ENCODE measurements at places on chromosomes 2 and 18.
A peak's percentile ranks its signal among the peaks of the same experiment; 100 is the strongest.

DNA sequence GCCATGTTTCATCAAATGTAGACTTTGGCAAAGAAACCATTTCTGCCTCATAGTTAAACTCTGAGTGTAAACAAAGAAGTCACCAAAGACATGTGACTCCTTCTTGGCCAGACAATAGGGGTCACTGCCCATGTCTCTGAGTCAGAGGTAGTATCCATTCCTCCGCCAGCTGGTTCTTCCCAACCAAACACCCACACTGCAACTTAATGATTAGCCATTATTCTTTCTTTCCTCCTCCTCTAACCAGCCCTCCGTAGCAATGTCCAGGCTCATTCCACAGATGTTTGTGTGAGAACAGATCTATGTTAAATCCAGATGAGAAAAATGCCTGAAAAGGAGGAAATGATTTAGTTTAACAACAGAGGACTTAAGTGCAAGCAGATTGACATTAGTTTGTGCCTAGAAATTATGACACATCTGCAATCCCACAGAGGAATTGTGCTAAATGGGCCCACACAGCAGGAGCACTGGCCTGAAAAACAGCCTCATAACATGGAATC, 127.9 kb upstream of the SH3BP4 start:
- no peak for DNase-seq

DNA sequence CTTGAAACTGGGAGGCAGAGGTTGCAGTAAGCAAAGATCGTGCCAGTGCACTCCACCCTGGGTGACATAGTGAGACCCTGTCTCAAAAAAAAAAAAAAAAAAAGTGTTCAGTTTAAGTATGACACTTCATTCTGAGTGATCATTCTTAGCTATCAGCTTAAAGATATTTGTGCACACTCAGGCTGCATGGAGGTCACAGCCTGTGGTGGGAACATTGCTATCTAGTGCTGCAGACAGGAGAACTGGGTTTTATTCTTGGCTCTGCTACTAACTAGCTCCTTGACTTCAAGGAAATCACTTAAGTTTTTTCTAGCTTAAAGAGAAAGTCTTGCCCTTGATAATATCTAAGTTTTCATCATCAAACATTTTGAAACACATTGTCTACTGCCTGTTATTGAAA, 391.3 kb upstream of the CDH7 start:
- no peak for DNase-seq

DNA sequence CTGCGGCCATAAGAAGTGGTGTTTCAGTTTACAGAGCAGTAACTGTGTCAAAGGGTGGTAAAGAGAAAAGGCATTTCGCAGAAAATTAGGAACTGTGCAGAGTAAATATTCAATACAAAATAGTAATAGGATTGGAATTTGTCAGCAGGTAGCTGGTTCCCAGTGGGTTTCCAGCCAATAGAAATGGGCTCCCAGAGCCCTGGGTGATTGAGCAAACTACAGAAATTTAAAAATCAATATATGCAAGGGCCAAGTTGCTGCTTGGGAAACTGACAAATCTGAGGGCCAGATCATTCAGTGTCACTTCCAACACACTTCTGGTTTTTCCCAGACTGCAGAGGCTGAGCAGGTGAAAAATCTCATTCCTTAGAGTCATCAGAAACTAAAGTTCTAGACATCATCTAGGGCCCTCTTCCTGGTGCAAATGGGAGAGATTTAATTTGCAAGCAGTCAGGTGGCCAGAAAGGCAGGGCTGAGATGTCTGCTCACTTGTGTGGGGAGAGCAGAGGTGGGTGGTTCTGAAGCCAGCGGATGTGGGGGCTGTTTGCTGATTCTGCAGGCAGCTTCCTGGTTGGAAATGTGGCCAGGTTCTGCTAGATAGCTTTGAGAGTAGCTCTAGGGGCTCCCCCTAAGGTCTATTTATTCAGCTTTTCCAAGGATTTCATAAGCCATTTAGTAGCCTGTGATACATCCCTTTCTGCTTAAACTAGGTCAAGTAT, 182.4 kb downstream of the NCK2 start:
- DNase-seq, result no peak

- DNase-seq, result no peak
Measured at GRCh38 chr2:96763511-96764252, 3.0 kb downstream of the CNNM4 start.

GRCh38 chr2:135821190-135821589, 15.8 kb downstream of the LCT start:
- no peak for DNase-seq

DNA sequence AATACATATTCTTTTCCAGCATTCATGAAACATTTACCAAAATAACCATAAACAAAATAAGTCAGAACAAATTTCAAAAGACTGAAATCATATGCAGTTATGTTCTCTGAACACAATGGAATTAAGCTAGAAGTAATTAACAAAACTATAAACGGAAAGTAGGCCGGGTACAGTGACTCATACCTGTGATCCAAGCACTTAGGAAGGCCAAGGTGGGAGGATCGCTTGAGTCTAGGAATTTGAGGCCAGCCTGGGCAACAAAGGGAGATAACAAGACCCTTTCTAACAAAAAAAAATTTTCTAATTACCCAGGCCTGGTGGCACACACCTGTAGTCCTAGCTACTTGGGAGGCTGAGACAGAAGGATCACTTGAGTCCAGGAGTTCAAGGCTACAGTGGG, 14.9 kb downstream of the ATAD2B start:
- DNase-seq, result no peak

DNA sequence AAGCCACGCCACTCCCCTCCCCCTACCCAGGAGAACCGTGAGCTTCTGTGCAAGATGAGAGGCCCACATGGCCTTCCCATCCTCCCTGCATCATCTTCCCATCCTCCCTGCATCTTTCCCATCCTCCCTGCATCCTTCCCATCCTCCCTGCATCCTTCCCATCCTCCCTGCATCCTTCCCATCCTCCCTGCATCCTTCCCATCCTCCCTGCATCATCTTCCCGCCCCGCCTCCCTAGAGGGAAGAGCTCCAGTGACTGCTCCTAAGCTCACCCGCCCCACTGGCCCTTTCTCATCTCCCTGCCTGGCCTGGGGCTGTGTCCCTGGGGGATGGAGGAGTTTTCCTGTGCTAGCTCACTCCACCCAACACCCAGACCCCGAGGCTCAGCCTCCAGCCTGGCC, 93.3 kb upstream of the ASAP2 start:
- no peak for DNase-seq

- DNase-seq, result no peak
Measured at GRCh38 chr2:47512581-47513083, 109.7 kb downstream of the MSH2 start.

DNA sequence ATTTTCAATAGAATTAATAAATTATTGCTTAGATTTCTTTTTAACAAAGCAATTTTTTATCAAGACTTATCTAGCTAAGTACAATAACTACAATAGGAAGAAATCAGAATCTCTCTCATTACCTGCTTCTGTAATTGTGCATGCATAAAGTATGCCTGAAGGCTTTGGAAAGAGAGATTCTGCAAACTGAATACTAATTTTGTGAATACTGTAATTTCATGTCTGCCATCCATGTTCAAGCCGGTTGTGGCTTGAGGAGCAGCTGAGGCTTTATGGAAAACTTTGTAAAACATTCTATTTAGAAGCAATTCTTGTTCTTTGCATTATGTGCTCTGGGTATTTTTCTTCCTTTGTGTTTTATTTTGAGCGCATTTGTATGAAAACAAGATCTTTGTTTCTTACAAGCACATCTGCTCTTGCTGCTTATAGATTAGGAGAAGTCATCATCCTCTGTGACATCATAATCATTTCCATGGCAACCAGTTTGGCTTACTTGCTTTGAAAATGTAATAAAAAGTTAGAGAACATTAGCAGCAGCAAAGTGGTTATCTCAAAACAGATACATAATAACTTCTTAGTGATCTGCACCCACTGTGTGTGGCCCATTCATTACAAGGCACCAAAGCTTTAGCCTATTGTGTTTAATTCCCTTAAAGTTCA, 16.0 kb upstream of the IKZF2 start:
- DNase-seq, result no peak

DNA sequence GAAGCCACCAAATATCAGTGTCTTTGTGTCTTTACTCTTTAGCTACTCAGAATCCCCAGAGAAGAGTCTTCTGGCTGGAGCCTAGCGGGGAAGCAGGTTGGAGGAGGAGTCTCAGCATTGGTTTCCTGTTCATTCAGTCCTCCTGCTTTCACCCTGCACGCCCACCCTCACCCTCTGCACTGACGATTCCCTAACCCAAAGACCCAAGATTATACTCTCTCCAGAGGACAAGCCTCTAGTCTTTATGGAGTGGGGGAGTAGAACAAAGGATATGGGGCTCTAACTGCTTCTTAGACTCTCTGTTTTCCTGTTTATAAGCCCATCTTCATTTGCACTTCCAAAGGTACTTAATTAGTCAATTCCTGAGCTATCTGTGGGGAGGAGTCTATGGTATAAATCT, 338.8 kb downstream of the AGPS start:
- no peak for DNase-seq

- no peak for DNase-seq
Measured at GRCh38 chr2:5690718-5691220, 1.4 kb upstream of the SOX11 start.

DNA sequence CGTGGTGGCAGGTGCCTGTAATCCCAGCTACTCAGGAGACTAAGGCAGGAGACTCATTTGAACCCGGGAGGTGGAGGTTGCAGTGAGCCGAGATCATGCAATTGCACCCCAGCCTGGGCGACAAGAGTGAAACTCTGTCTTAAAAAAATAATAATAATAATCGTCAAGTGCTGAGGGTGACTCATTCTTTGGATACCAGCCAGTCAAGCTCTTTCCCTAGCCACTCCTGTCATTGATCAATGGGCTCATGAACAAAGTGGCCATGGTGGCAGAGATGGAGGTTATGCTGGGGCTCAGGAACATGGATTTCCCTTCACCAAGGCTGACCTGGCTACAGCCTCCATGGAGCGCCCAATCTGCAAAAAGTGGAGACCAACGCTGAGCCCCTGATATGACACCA, 94.5 kb upstream of the HAAO start:
- DNase-seq, result no peak

DNA sequence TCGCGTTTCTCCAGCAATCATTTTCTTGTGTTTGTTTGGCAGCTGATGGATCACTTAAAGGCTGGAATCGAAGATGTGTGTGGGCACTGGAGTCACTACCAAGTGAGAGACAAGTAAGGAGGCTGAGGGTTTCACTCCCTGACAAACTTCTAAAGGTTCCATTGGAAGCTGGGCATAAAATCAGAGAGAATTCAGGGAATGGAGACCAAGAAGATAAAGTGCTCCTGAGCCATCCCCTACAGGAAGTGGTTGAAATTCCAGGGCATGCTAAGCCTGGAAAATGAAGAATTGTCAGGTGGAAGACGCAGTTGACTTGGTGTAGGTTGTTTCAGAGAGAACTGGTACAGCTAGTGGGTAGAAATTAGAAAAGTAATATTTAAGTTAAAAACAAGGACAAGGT, 39.1 kb downstream of the SLC9A4 start:
- DNase-seq, result no peak

DNA sequence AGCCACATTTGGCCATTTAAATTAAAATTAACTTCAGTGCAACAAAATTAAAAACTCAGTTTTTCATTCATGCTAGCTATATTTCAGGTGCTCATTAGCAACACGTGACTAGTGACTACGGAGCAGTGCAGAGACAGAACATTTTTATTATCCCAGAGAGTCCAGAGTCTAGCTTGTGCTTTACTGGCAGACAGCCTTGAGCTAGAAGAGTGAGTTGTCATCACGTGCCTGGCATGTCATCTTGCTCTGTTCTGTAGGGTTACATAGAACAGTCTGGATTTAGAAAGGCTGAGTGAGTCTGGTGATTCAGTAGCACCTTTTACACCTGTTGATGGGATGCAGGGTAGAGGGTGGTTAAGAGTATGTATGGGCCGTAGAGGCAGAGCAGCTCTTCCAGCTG, 136.9 kb upstream of the IL1R2 start:
- DNase-seq, result no peak

GRCh38 chr2:64731746-64732145, 78.0 kb upstream of the SERTAD2 start:
- DNase-seq, result no peak

DNA sequence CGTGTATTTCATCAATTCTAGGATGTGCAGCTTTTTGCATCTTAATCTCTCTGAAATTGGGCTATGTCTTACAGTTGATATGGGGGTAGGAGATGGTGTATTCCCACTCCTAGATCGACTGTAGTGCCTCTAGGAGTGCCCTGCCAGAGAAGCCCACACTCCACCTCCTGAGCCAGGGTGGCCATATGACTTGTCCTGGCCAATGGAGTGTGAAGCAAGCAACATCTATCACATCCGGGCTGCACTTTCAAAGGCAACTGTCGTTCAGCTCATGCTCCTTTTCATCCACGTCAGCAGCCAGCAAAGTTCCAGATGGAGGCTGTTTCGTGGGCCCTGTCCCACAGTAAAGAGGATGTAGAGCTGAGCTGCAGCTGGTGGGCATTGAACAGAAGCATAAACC, 149.4 kb upstream of the SLC1A4 start:
- DNase-seq, result no peak

GRCh38 chr2:21633911-21634310, 510.1 kb downstream of the TDRD15 start:
- DNase-seq, result no peak

GRCh38 chr2:62991605-62992004, 59.0 kb upstream of the OTX1 start:
- DNase-seq, result no peak

GRCh38 chr2:43531251-43531650, 64.6 kb downstream of the THADA start:
- DNase-seq, result no peak

DNA sequence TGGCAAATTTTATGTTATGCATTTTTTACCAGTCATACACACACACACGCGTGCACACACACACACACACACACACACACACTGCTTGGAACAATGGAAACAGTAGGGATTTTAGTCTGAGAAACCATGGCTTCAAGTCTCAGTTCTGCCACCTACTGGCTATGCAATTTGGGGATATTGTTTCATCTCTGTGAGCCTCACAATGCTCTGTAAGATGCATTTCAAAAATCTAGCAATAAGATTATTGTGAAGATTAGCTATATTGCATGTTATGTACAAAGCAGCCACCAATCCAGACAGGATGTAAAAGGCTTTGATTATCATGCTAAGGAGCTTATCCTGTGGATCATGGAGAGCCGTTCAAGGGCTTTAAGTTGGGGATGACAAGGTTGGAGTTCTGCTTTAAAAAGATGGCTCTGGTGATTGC, 401.4 kb downstream of the NBAS start:
- peak; percentile 39 for DNase-seq

- DNase-seq, result no peak
Measured at GRCh38 chr18:24987303-24988252, 364.4 kb downstream of the ZNF521 start.

DNA sequence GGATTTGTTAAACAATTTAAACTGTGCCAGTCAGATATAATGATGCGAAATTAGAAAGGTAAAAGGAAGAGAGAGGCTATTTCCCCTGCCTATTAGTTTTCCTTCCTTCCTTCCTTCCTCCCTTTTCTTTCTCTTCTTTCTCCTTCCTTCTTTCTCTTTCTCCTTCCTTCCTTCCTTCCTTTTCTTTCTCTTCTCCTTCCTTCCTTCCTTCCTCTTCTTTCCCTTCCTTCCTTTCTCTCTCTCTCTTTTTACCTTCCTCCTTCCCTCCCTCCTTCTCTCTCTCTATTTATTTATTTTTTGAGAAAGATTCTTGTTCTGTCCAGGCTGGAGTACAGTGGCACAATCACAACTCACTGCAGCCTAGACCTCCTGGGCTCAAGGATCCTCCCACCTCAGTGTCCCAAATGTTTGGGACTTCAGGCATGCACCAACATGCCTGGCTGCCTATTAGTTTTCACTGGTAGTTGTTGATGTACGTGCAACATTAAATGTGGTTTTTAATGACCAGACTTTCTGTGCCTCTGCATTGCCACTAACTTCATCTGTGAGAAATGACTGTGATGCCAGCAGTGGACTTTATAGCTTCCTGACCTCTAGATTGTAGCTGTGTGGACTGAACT, 48.7 kb upstream of the NFE2L2 start:
- no peak for DNase-seq

GRCh38 chr18:23301972-23302371, 151.1 kb upstream of the RIOK3 start:
- no peak for DNase-seq
